ENCODE measurements at places on chromosomes 11 and 22. TPM values are rescaled to one million over a fixed set of nuclear protein-coding genes. Genes with fewer than 3 reads are reported as not detected.

- no peak for DNase-seq
Observed at GRCh38 chr11:70498171-70498571, 99.8 kb downstream of the CTTN start.

GRCh38 chr22:36497910-36498665 lies 8.8 kb downstream of the FOXRED2 start:
- no peak for DNase-seq

DNA sequence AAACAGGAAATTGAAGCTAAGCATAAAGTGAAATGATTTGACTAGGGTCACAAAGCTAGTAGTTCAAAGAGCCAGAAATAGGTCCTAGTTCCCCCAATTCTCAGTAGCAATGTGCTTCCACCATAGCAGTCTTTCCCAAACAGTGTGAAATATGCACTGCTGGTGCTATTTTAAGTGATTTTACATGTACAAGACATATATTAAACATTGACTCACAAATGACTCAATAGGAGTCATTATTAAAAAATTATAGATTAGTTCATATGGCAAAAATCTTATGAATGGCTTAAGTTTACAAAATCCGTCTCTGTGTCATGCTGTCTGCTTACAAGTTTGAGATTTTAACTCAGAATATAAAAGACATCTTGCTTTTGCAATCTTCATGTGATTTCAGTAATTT lies 21.4 kb downstream of the KIF18A start:
- DNase-seq = no peak

SLC15A3 gene
- total RNA-seq = 5.8 TPM

Data from RPMI7951 (cell line).